ENCODE measurements at places on chromosomes 1 and 21. TPM values are rescaled to one million over a fixed set of nuclear protein-coding genes. Genes with fewer than 3 reads are reported as not detected.
A peak's percentile ranks its signal among the peaks of the same experiment; 100 is the strongest.

The RAB42 gene
- 13.6 TPM for total RNA-seq

The CRTC2 gene
- 28.6 TPM for total RNA-seq

The TRAF3IP3 gene
- total RNA-seq: not detected

The SLC44A5 gene
- total RNA-seq: 2.7 TPM

The LIN28A gene
- 1,467 TPM for total RNA-seq

The LCE1E gene
- total RNA-seq: not detected

The AADACL3 gene
- total RNA-seq: 2.3 TPM

The IL12RB2 gene
- 1.4 TPM for total RNA-seq

The CD48 gene
- total RNA-seq: not detected

The KRTAP15-1 gene
- not detected for total RNA-seq

The BRDT gene
- total RNA-seq: not detected

The NFIA gene
- total RNA-seq: 1.8 TPM

The OR2L8 gene
- total RNA-seq: not detected

The CFHR1 gene
- total RNA-seq: not detected

DNA sequence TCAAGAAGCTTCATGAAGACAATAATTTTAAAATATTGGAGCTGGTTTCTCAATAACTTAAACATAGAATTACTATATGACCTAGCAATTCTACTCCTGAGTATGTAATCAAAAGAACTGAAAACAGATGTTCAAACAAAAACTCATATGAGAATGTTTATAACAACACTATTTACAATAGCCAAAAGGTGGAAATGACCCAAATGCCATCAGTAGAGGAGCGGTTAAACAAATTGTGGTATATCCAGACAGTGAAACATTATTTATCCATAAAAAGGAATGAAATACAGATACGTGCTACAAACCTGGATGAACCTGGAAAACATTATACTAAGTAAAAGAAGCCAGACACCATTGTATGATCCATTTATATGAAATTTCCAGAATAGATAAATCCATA, 62.8 kb upstream of the UBE2U start:
- no peak overlapping the region for H3K4me3 ChIP-seq
- no peak overlapping the region for H3K27ac ChIP-seq
- H3K4me1 ChIP-seq: no peaks in the 10 kb centered on the region
- H3K27me3 ChIP-seq: no peaks in the 10 kb centered on the region

DNA sequence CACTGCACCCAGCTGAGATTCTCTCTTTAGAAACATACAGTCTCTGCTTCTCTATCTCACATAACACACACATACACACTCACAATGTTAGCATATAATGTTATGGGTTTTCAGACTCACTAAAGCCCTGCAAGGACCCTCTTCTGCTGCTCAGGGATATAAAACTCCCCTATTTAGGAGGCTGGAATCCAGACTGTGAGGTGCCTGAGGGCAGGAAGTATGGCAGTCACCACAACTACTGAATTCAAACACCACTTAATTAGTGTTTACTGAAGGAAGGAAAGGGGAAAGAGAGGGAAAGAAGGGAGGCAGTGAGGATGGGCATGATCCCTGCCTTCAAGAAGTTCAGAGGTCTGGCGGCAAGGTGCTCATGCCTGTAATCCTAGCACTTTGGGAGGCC, 7.8 kb upstream of the CDK18 start:
- no peak for DNase-seq
- H3K27ac ChIP-seq: no peak overlapping the region
- no peaks in the 10 kb centered on the region for H3K27me3 ChIP-seq
- peaks cover 35% of the 10 kb centered on the region for H3K4me1 ChIP-seq
- H3K4me3 ChIP-seq: no peak overlapping the region
- no peaks in the 10 kb centered on the region for H3K36me3 ChIP-seq

DNA sequence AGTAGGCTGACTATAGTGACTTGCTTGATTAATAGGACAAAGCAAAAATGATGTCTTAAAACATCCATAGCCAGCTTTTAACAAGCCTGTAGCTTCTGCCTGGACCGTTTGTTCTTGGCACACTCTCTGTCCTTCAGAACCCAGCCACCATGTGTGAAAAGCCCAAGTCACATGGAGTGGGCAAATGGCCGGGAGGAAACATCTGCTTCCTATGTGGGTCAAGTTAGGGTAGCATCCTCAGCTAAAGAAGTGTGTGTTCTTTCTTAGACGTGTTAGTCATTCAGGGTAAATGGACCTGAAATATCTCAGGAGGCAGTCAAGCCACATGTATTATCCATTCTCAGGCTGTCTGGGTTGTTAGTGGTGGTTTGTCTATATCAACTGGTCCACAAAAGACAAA, 23.4 kb downstream of the RD3 start:
- H3K36me3 ChIP-seq: no peaks in the 10 kb centered on the region
- peaks cover 5% of the 10 kb centered on the region for H3K4me1 ChIP-seq
- no peak overlapping the region for H3K27ac ChIP-seq
- H3K4me3 ChIP-seq: no peak overlapping the region

DNA sequence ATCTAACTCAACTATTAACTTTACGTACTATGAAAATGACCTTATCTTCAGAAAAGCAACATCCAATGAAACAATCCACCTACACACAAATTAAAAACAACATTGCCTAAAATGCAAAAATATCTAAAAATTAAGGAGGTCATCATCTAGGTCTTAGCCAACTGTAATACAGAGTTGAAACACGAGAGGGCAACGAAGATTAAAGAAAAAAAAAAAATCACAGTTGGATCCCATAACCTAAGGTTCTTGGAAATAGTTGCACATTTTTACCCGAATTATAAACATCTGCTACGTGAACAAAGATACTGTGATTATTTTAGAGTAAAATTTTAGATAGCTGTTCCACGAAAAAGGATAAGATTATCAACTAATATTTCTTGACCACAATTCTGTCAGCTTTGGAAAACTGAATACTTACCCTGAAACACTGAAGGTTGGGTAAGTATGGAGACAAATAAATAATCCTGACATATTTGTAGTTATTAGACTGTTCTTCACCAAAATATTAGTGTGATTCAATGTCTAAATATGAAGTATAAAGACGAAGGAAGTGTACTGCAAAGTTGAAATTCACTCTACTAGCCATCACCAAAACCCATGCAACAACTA, 88.0 kb upstream of the AK4 start:
- no peak overlapping the region for H3K4me3 ChIP-seq
- no peak overlapping the region for H3K27ac ChIP-seq
- no peaks in the 10 kb centered on the region for H3K4me1 ChIP-seq
- H3K27me3 ChIP-seq: no peaks in the 10 kb centered on the region

GRCh38 chr1:10853701-10854100, 57.3 kb upstream of the CASZ1 start:
- no peaks in the 10 kb centered on the region for H3K4me1 ChIP-seq
- no peak for DNase-seq
- no peak overlapping the region for H3K27ac ChIP-seq
- no peaks in the 10 kb centered on the region for H3K27me3 ChIP-seq
- no peak overlapping the region for H3K4me3 ChIP-seq

DNA sequence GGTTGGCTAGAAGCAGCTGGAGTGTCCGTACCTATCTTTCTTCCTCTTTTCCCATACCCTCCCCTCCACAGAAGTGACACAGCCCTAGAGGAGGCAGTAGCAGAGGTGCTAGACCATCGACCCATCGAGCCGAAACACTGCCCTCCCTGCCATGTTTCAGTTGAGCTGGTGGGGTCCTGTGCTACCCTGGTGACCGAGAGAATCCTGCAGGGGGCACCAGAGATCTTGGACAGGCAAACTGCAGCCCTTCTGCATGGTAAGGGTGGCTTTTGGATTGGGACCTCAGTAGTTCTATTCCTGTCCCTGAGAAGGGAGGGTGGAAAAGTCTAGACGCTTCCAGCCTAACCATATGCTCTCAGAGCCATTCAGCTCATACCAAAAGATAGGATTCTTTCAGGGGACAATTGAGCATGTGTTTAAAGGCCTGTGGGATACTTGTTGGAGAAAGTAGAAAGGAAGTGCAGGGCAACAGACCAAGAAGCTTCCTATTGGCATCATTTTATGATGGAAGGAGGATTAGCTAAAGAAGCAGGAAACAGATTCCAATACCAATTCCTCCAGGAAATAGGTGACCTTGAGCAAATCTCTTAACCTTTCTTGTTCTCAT, 11.7 kb upstream of the BNIPL start:
- peak; percentile 94 for DNase-seq
- no peaks in the 10 kb centered on the region for H3K4me1 ChIP-seq
- peaks cover 12% of the 10 kb centered on the region for H3K36me3 ChIP-seq

DNA sequence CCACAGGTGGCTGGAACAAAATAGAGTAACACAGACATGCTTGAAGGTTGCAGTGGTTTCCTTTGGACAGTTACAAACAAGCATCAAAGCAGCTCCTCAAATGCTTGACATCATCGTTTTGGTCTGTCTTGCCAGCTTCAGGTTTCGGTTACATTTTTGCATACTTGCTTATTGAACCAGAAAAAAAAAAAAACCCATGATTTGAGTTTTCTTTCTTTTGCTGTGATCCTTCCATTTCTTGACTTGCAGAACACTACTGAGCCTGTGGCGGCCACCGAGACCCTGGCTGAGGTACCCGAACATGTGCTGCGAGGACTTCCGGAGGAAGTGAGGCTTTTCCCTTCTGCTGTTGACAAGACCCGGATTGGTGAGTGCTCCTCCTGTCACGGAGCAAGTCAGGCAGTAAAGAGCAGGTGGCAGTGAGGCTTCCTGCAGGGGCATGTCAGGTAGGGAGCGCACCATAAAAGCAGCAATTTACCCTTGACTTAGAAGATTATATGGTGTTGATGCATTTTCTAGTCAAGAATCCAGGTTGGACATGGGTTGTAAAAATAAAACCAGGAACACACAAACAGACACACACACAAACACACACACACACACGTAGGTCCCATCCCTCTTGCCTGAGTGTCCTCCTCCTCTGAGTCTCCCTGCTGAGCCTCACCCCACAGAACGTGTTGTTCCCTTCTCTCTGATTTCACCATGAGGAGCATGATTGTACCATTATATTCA, 30.9 kb downstream of the PRDM2 start:
- no peaks in the 10 kb centered on the region for H3K36me3 ChIP-seq
- DNase-seq: no peak
- peaks cover 5% of the 10 kb centered on the region for H3K27me3 ChIP-seq
- H3K27ac ChIP-seq: no peak overlapping the region

GRCh38 chr1:18409609-18410237, 71.0 kb upstream of the KLHDC7A start:
- H3K36me3 ChIP-seq: no peaks in the 10 kb centered on the region
- H3K4me1 ChIP-seq: peaks cover 23% of the 10 kb centered on the region
- H3K27ac ChIP-seq: no peak overlapping the region
- H3K4me3 ChIP-seq: no peak overlapping the region
- H3K27me3 ChIP-seq: no peaks in the 10 kb centered on the region

GRCh38 chr1:199168888-199169585, 530.2 kb downstream of the PTPRC start:
- H3K27me3 ChIP-seq: no peaks in the 10 kb centered on the region
- no peaks in the 10 kb centered on the region for H3K36me3 ChIP-seq
- no peak for DNase-seq
- H3K4me3 ChIP-seq: no peak overlapping the region

GRCh38 chr1:191696354-191696753, 461.9 kb upstream of the RGS18 start:
- H3K4me3 ChIP-seq: no peak overlapping the region
- no peaks in the 10 kb centered on the region for H3K4me1 ChIP-seq
- no peak overlapping the region for H3K27ac ChIP-seq

- no peaks in the 10 kb centered on the region for H3K27me3 ChIP-seq
- no peaks in the 10 kb centered on the region for H3K36me3 ChIP-seq
- H3K4me1 ChIP-seq: peaks cover 9% of the 10 kb centered on the region
- DNase-seq: no peak
- no peak overlapping the region for H3K4me3 ChIP-seq
Measured at GRCh38 chr1:19467199-19468187, 17.8 kb downstream of the CAPZB start.

DNA sequence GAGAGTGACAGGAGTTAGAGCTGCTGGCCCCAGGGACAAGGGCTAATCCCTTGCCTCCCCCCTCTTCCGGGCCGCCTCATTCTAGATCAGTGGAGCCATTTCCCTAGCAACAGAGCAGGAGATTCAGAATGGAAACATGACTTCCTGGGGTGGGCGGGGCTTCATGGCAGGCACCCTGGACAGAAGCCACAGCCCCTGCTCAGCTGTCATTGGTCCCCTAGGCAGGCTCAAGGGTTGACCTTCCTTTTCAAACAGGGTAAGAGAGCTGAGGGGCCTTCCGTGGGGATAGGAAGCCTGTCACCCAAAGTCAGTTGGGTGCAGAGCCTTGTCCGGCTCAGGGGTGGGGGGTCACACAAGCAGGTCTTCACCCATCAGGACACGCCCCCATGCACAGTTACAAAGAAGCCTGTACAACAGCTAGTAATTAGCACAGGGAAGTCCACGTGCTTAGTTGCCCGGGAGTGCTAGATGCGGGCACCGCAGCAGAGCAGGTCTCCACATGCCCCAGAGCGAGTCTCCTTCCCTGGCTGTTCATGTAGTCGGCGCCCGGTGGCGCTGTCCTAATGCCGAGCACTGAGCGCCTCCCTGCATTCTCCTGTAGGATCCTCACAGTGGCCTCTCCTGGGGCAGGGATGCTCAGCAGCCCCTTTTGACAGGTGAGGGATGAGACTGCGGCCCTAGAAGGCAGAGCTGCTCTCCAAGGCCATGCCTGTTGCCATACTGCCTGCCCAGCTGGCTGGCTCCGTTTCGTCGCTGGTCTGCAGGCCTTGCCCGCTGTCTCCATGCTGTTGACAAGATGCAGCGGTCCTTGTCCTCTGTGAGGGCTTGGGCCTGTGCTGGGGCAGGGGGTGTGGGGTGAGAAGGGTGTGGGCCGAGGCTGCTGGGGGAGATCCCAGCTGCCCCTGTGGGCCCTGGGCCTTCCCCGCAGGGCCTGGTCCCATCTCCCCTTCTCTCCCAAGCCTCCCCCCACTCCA, 5.1 kb downstream of the TMEM201 start:
- DNase-seq: peak; percentile 71
- H3K27me3 ChIP-seq: no peaks in the 10 kb centered on the region
- H3K27ac ChIP-seq: 0 out of 2 replicates have a peak overlapping the region, but pooled peaks have one; percentile 39
- H3K4me3 ChIP-seq: no peak overlapping the region
- no peaks in the 10 kb centered on the region for H3K36me3 ChIP-seq

DNA sequence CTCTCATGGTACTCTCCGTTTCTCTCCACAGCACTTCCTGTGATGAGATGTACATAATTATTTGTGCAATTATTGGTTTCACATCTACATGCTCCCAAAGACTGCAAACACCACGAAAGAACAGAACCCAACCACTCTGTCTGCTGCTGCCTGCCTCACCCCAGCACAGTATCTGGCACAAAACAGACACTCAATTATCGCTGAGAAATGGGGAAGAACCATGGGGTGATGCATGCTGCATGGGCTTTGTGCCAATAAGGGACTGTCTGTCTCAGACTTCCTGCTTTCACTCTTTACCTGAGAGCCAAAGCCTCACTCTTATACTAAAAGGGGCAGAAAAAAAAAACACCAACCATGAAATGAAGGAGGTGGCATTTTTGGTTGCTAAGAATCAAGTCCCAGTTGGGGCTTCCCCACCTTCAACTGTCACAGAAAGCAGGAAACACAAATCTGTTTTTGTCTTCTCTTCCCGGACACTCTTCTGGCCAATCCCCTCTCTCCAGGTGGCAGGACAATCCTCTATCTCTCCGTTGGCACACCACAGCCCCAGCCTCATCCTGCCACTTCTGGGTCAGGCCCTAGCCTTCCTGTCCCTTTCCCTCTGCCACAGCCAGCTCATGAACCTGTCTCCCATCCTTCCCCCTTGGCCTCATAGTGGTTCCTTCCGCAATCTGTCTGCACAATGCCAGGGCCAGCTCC, 82.0 kb downstream of the TGFBR3 start:
- no peaks in the 10 kb centered on the region for H3K4me1 ChIP-seq
- H3K27me3 ChIP-seq: no peaks in the 10 kb centered on the region
- no peak overlapping the region for H3K4me3 ChIP-seq
- no peaks in the 10 kb centered on the region for H3K36me3 ChIP-seq
- H3K27ac ChIP-seq: no peak overlapping the region
- DNase-seq: no peak

GRCh38 chr1:59986516-59987310, 60.1 kb upstream of the CYP2J2 start:
- no peaks in the 10 kb centered on the region for H3K27me3 ChIP-seq
- DNase-seq: no peak
- no peaks in the 10 kb centered on the region for H3K36me3 ChIP-seq
- H3K27ac ChIP-seq: no peak overlapping the region
- H3K4me1 ChIP-seq: no peaks in the 10 kb centered on the region
- H3K4me3 ChIP-seq: no peak overlapping the region

Data from H1 (cell line).